ENCODE measurements at places on chromosomes 12 and 14.

DNA sequence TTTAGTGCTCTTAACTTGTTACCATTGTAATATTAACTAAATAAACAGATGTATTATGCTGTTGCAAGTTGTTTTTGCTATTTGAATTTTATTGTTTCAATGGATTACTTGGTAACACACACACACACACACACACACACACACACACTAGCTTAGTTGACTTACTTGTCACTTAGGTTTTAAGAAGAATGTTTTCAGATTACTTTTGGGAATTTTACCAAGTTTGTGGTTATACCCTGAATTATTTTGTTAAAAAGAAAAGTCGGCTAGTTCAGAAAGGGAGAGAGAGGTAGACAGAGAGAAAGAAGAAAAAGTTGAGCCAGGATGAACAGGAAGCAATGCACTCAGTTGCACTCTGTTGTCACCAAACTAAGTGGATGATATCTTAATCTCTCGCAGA lies 5.3 kb downstream of the SSTR1 start:
- no peak overlapping the region for H3K27ac ChIP-seq
- H3K27me3 ChIP-seq: no peaks in the 10 kb centered on the region
- peaks cover 10% of the 10 kb centered on the region for H3K4me1 ChIP-seq
- H3K4me3 ChIP-seq: no peak overlapping the region
- H3K36me3 ChIP-seq: no peaks in the 10 kb centered on the region

DNA sequence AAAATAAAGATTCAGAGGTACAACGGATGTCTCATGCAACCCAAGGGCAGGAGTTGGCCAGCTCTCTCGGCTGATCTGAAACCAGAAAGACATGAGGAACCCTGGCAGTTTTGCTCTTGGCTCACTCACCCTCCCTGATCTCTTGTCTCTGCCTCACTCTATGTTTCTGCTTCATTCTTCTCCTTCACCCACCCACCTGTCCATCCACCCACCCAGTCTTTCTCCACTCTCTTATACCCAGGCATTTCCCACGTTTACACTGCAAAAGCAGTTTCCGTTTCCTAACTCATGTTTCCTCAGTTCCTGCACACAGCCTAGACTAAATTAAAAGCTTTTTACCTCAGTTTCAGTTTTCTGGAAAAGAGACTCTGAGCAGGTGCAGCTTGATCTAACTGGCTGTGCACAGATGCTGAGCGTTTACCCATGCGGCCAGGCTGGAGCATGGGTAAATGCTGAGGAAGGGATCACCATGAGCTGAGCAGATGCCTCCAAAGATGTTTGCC lies 157.6 kb downstream of the PRKCH start:
- H3K27me3 ChIP-seq: no peaks in the 10 kb centered on the region
- H3K4me1 ChIP-seq: peaks cover 57% of the 10 kb centered on the region
- H3K27ac ChIP-seq: peak overlapping the region; percentile 84
- no peak overlapping the region for H3K4me3 ChIP-seq
- peak; percentile 27 for DNase-seq

DNA sequence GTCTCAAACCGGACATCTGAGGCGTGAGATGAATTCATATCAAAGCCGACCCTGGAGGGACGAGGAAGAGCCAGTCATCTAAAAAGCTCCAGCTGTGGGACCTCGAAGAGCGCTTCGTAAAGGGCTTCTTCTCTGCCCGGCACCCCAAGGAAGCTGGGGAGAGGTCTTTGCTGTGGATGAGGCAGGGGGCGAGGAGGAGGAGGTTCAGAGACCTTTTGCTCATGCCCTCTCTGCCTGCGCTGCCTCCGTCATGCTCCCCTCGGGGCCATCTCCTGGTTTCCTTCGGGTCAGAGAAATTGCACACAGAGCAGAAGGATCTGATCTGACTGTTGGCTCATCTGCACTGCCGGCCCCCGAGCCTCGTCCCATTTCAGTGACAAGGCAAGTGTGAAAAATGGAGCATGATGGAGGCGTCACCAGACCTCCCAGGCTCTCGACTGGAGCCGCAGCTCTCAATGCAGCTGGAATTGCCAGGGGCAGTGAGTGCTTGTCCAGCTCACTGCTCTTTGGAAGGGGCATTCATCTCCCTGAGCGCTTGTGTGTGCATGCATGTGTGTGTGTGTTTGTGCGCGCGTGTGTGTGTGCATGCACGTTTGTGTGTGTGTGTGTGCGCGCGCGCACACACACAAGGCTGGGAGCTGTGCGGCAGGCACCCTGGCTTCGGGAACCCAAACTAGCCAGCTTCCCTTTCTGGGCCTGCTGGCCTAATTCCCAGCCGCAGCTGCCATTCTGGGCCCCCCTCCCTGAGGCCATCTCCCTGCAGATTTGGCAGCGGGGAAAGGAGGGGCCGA lies 9.2 kb downstream of the CABP1 start:
- no peaks in the 10 kb centered on the region for H3K36me3 ChIP-seq
- no peak for DNase-seq
- H3K4me3 ChIP-seq: no peak overlapping the region
- H3K27ac ChIP-seq: no peak overlapping the region

DNA sequence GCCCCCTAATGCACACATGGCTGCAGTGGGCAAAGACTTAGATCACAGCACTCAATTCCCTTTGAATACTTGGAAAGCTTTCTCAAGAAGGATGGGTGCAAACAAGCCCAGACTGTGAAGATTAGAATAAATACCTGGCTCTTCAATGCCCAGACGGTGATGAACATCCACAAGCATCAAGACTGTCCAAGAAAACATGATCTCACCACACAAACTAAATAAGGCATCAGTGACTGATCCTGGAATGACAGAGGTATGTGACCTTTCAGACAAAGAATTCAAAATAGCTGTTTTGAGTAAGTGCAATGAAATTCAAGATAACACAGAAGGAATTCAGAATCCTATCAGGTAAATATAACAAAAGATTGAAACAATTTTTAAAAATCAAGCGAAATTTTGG lies 43.8 kb upstream of the ZDHHC17 start:
- no peak for DNase-seq
- H3K27ac ChIP-seq: no peak overlapping the region
- no peak overlapping the region for H3K4me3 ChIP-seq
- H3K27me3 ChIP-seq: no peaks in the 10 kb centered on the region

DNA sequence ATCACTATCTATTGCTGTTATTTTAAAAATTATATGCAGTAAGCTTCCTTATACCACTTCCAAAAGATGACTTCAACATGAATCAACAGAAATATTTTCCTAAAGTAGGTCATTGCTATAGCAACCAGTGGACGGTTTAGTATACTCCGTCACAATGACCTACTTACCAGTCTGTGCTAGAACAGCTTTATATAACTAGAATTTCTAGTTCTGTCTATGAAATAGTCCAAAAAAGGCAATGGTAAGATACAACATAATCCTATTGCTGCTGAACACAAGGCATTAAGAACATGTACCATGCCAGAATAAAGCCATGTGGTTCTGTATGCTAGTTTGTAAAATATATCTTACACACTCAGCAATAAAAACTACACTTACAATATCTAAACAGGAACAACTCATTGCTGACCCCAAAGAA lies 40.7 kb upstream of the MTERF2 start:
- no peak overlapping the region for H3K4me3 ChIP-seq
- peaks cover 64% of the 10 kb centered on the region for H3K4me1 ChIP-seq
- no peak for DNase-seq
- peak overlapping the region; percentile 95 for H3K27ac ChIP-seq

- no peaks in the 10 kb centered on the region for H3K27me3 ChIP-seq
- DNase-seq: no peak
- H3K4me3 ChIP-seq: no peak overlapping the region
- no peaks in the 10 kb centered on the region for H3K36me3 ChIP-seq
- no peaks in the 10 kb centered on the region for H3K4me1 ChIP-seq
Observed at GRCh38 chr12:19474147-19474546, 34.9 kb downstream of the AEBP2 start.

- H3K27ac ChIP-seq: no peak overlapping the region
- no peak for DNase-seq
- no peak overlapping the region for H3K4me3 ChIP-seq
- H3K27me3 ChIP-seq: no peaks in the 10 kb centered on the region
- no peaks in the 10 kb centered on the region for H3K36me3 ChIP-seq
Observed at GRCh38 chr12:76738824-76739579, 24.9 kb upstream of the ZDHHC17 start.

GRCh38 chr12:3135522-3136461 lies 58.6 kb downstream of the TSPAN9 start:
- H3K27ac ChIP-seq: no peak overlapping the region
- H3K4me1 ChIP-seq: peaks cover 13% of the 10 kb centered on the region
- peak; percentile 32 for DNase-seq
- no peaks in the 10 kb centered on the region for H3K36me3 ChIP-seq
- H3K27me3 ChIP-seq: no peaks in the 10 kb centered on the region
- no peak overlapping the region for H3K4me3 ChIP-seq

GRCh38 chr14:21714318-21714929 lies 40.8 kb upstream of the OR4E1 start:
- no peak overlapping the region for H3K4me3 ChIP-seq
- H3K36me3 ChIP-seq: no peaks in the 10 kb centered on the region
- DNase-seq: no peak
- no peaks in the 10 kb centered on the region for H3K27me3 ChIP-seq
- no peaks in the 10 kb centered on the region for H3K4me1 ChIP-seq

- no peak for DNase-seq
- H3K27me3 ChIP-seq: no peaks in the 10 kb centered on the region
- no peaks in the 10 kb centered on the region for H3K36me3 ChIP-seq
- H3K27ac ChIP-seq: no peak overlapping the region
- no peak overlapping the region for H3K4me3 ChIP-seq
Observed at GRCh38 chr12:4850857-4851380, 58.8 kb upstream of the KCNA1 start.

- no peaks in the 10 kb centered on the region for H3K27me3 ChIP-seq
- DNase-seq: peak; percentile 65
- H3K4me3 ChIP-seq: no peak overlapping the region
- H3K27ac ChIP-seq: no peak overlapping the region
Observed at GRCh38 chr12:109775172-109775881, 57.9 kb downstream of the TRPV4 start.

DNA sequence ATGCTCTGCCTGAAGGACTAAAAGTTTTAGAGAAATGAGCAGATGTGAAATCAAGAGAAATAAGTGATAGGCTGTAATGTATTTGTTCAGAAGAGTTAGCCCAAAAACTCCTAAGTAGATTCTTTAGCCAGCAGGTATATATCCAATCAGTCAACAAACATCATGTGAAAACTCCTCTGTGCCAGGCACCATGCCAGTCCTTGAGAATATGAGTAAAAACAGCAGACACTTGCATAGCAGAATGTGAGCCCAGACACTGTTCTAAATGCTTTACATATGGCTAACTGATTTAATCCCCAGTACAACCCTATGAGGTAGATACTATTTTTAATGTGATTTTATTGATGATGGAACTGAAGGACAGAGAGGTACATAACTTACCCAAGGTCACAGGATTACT lies 329.8 kb downstream of the PAWR start:
- DNase-seq: peak; percentile 73
- no peak overlapping the region for H3K27ac ChIP-seq
- H3K4me1 ChIP-seq: peaks cover 13% of the 10 kb centered on the region
- no peaks in the 10 kb centered on the region for H3K36me3 ChIP-seq
- H3K4me3 ChIP-seq: no peak overlapping the region

GRCh38 chr12:63863658-63864453 lies 19.4 kb downstream of the SRGAP1 start:
- H3K27me3 ChIP-seq: no peaks in the 10 kb centered on the region
- H3K27ac ChIP-seq: peak overlapping the region; percentile 69
- no peak for DNase-seq
- peaks cover 33% of the 10 kb centered on the region for H3K4me1 ChIP-seq

DNA sequence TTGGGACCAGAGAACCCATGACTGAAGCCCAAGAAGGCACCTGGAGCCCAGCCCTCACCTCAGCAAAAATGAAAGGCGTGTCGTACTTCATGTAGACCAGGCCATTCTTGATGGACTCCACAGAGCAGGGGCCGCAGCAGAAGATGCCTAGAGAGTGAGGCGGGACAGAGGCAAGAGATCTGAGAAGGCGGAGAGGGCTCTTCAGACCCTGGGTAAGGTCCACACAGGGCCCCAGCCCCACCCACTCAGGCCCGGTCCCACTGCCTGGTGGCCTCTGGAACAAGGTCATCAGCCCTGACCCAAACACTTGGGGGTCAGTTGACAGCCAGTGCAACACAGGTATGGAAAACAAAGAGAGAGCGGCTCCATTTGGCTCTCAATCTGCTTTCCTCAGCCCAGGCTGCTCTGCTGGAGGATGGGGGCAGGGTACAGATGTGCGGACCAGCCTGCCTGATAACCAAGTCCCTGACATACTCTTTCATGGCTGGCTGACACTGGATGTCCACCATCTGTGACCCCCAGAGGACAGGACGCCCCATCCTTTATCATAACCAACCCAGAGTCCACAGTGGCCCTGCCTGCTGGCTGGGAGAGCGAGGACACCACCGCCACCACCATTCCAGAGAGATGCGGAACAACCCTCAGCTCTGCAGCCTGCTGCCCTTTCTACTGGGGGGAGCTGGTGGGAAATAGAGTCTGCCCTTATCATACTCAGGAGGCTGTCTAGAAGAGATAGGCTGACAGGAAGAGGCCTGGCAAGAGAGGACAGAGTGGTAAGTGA lies 6.9 kb downstream of the TGM1 start:
- peaks cover 16% of the 10 kb centered on the region for H3K4me1 ChIP-seq
- no peak overlapping the region for H3K4me3 ChIP-seq
- no peaks in the 10 kb centered on the region for H3K27me3 ChIP-seq
- no peak for DNase-seq
- no peaks in the 10 kb centered on the region for H3K36me3 ChIP-seq

- no peaks in the 10 kb centered on the region for H3K4me1 ChIP-seq
- no peaks in the 10 kb centered on the region for H3K36me3 ChIP-seq
- no peak for DNase-seq
- H3K27ac ChIP-seq: no peak overlapping the region
- no peak overlapping the region for H3K4me3 ChIP-seq
- no peaks in the 10 kb centered on the region for H3K27me3 ChIP-seq
Observed at GRCh38 chr14:44204061-44204835, 302.8 kb downstream of the FSCB start.

DNA sequence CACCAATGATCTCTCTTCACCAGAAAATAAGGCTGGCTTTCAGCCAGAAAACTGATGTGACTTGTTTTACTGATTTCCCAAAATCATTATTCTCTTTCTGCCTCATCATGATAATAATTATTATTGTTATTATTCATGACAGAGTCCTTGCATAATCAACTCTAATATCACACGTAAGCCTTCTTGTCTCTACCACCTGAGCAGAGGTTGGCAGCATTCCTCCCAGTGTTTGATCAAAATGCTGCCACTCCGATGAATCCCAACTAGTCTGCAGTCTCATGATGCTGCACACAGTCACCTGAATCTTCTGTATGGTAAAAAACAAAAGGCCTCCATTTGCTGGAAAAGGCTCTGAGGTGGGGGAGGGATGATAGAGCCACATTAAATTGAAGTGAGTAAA lies 105.7 kb upstream of the PLEKHG7 start:
- H3K27me3 ChIP-seq: no peaks in the 10 kb centered on the region
- DNase-seq: no peak
- H3K4me3 ChIP-seq: no peak overlapping the region
- H3K36me3 ChIP-seq: no peaks in the 10 kb centered on the region
